D721Med (cell line): ENCODE measurements at places on chromosomes 7 and 10.

GRCh38 chr7:157996359-157997079 lies 591.1 kb downstream of the PTPRN2 start:
- peak; percentile 97 for DNase-seq

DNA sequence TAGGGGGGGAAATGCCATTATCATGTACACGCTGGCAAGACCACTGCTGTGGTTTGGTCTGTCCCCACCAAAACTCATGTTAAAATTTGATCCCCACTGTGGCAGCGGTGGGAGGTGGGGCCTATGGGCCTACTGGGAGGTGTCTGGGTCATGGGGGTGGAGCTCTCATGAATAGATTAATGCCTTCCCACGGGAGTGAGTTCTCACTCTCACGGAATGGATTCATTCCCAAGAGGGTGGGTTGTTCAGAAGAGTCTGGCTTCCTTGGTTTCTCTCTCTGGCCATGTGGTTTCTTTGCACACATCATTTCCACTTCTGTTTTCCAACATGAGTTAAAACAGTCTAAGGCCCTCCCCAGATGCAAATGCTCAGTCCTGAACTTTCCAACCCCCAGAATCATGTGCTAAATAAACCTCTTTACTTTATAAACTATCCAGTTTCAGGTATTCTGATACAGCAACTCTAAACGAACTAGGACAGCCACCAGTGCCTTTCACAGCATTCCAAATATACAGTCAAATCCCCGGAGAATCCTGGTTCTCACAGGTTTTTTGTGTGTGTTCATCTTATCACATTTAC lies 44.3 kb downstream of the SMURF1 start:
- DNase-seq = no peak

- DNase-seq = no peak
These were observed at the start of gene SFTPD for GRCh38 chr10:79948976-79949722. SFTPD (minus strand) TSS chr10:79949105; CDS start chr10:79946659, 2,446 bp downstream.

DNA sequence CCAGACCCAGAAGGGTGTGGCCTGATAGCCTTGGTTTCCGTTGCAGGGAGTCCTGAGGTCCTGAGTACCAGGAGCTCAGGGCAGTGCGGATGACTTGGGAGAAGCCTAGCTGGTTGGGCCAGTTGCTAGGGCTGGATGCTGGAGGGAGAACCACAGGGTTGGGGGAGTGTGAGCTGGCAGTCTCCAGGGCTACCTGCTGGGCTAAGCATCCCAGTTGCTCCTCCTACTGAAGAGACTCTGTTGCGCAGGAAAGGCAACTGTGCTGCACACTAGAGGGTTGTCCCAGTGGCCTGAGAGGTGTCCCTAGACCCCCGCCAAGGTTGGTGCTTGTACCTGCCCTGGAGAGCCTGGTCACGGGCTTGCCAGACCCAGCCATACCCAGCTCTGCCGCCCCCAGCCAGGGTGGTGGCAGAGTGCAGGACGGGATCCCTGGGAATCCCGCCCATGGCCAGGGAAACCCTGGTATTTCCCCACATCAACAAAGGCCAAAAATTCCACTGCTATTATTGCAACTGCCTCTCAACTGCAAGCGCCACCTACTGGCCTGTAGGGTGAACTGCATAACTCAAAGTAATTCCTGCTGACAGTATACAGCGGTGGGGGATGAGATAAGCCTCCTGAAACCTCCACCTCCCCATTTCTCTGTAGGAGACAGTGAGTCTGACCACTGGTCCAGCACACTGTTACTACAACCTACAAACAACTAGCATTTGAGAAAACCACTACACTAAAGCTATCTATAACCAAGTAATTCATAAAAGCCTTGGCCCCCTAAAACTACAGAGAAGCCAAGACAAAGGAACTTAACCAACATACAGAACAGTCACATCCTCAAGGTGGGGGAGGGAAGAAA lies 67.6 kb upstream of the DDC start:
- DNase-seq = no peak

- no peak for DNase-seq
These were observed 165.5 kb downstream of the PRKAG2 start for GRCh38 chr7:151711435-151711872.

DNA sequence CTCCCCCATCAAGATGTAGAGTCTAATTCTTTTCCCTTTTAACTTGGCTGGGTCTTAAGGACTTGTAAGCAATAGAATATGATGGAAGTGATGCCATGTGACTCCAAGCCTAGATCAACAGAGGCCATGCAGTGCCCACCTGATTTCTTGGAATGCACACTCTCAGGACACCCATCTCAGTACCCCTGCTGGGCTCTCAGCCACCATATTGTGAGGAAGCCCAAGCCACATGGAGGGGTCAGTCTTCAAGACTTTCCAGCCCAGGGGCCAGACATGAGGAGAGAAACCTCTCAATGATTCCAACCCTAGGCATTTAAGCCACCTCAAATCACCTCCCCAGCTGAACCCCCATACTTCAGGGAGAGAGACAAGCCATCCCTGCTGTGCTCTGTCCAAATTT lies 62.2 kb upstream of the CARD11 start:
- no peak for DNase-seq

- no peak for DNase-seq
These were observed 117.1 kb downstream of the ANKRD26 start for GRCh38 chr10:26983156-26983555.

GRCh38 chr10:70063418-70064098 lies 10.9 kb downstream of the MACROH2A2 start:
- no peak for DNase-seq

DNA sequence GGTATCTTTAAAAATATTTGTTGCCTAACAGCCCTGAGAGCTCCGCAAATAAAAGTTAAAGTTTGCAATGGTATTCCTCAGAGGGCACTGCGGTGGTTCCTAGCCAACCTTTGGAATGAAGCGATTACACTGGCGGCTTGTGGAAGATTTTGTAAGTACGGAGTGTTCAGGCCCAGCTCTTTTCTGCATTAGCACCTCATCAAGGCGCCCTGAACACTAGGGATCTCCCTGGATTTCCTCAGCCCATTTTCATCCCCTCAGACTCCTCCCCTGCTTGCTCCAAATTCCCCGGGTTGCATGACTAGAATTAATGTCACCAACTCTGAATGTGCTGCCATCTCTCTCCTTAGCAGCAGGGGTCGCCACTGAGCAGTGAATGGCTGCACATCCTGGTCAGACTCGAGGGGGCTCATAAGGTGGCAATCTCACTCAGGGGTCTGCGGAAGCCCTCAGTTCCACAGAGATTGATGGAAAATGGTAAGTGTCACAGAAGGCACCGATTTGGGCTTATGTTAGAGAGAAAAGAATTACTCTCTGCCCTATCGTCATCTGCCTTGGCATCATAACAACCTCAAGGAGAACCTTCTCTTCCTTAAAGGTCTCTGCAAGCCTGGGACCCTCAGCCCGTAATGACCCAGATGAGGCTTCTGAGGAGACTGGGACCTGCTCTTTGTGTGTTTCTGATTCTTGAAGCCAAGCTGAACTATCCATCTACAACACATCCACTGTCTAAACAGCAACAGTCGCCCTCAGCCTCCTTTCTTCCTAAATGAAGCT lies 262.8 kb upstream of the AOAH start:
- no peak for DNase-seq

GRCh38 chr7:97418312-97418711 lies 300.8 kb downstream of the SDHAF3 start:
- no peak for DNase-seq

DNA sequence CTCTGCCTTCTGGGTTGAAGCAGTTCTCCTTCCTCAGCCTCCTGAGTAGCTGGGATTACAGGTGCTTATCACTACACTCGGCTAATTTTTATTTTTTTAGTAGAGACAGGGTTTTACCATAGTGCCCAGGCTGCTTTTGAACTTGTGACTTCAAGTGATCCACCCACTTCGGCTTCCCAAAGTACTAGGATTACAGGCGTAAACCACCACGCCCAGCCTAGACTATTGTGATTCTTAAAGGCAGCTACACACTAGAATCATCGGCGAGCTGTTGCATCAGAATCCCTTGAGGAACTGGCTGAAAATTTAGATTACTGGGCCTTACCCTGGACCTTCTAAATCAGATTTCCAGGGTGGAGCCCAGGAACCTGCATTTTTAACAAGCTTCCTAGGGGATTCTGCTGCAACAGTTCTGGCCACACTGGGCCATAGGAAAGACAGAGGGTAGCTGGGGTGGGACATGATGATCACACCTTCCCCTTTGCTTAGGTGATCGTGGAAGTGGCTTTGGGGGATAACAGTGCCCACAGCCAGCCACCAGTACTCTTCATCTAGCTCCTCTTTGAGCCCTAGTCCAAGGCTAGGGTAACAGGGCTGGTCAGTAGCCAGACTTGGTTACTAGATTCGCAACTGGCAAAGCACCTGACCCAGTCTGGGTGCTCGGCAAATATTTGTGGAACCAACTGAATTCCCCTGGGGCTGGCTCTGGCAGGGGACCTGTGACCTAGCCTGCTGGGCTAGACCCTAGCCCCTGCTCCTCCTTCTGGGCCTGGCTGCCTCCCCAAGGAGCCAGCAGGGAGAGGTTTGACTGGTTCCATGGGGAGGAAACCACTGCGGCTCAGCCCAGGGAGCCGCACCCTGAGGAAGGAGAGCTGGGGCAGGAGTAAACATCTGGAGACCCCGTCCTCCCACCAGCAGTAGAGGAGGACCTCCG lies 67.1 kb upstream of the DUSP5 start:
- DNase-seq = no peak

DNA sequence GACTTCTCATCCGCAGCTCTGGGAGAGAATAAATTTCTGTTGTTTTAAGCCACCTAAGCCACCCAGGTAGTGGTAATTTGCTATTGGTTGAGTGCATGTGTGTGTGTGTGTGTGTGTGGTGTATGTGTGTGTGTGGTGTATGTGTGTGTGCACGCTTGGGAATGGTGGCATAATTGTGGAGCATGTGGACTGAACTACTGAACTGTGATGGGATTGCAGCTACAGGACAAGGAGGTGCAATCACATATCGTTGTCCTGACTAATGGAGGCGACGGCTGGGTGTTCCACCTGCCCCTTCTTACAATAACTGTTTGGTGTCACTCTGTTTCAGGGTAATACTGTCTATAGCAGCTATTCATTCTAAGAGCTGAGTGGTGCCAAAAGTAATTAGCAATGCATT lies 448.7 kb upstream of the PFKP start:
- DNase-seq = no peak

DNA sequence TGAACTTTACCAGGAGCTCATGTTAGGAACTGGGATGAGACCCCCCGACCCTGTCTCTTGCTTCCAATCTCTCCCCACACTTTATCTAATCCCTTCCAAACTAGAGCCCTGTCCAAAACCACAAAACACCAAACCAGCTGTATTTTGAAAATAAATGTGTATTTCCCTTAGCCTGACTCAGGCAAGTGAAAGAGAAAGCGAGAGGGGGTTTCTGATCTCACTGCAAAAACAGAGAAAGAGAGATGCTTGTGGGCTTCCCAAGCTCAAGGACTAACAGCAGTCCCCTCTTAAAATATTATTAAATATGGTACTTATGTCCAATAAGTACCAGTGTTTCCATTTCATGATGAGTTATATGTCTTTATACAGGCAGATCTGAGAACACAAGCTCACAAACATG lies 122.0 kb downstream of the AGMO start:
- no peak for DNase-seq
